ENCODE measurements at places on chromosomes 12 and 14. TPM values are rescaled to one million over a fixed set of nuclear protein-coding genes. Genes with fewer than 3 reads are reported as not detected.
A peak's percentile ranks its signal among the peaks of the same experiment; 100 is the strongest.

NEUROD4 gene
- not detected for total RNA-seq

GRCh38 chr12:21895651-21896050 is 45.6 kb downstream of the ABCC9 start:
- H3K27ac ChIP-seq = no peak overlapping the region
- H3K36me3 ChIP-seq = no peaks in the 10 kb centered on the region
- no peak for DNase-seq
- no peak overlapping the region for H3K4me3 ChIP-seq

NPFF gene
- total RNA-seq = not detected

CLEC9A gene
- not detected for total RNA-seq

NRIP2 gene
- total RNA-seq = not detected

RIPK3 gene
- total RNA-seq = 13.2 TPM

GRCh38 chr12:57896434-57897201 is 44.7 kb upstream of the ATP23 start:
- H3K27me3 ChIP-seq = peaks cover 5% of the 10 kb centered on the region
- H3K4me1 ChIP-seq = peaks cover 45% of the 10 kb centered on the region
- peak overlapping the region; percentile 52 for H3K4me3 ChIP-seq
- no peak for DNase-seq
- no peaks in the 10 kb centered on the region for H3K36me3 ChIP-seq

DNA sequence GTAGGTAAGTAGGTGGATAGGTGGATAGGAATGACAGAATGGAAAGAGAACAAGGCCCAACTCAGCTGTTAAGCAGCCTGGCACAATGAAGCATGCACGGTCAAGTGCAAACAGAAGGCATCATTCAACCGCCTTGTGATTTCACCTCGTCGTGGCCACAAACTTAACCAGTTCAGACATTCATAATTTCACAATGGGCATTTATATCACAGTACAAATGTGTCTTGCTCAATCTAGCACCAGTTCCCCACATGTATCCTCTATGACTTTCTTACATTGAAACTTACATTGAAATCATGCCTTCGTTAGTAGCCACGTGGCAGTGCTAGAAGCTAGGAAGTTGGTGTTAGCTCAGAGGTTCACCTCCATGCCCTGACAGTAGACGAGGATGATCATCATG is 207.5 kb downstream of the ETV6 start:
- H3K27ac ChIP-seq = no peak overlapping the region
- H3K4me3 ChIP-seq = no peak overlapping the region
- DNase-seq = no peak
- peaks cover 30% of the 10 kb centered on the region for H3K4me1 ChIP-seq
- H3K36me3 ChIP-seq = peaks cover 80% of the 10 kb centered on the region

- peaks cover 4% of the 10 kb centered on the region for H3K4me1 ChIP-seq
- H3K27ac ChIP-seq = no peak overlapping the region
- no peak overlapping the region for H3K4me3 ChIP-seq
- H3K27me3 ChIP-seq = peaks cover 32% of the 10 kb centered on the region
- no peaks in the 10 kb centered on the region for H3K36me3 ChIP-seq
Observed at GRCh38 chr12:2624543-2625288, 170.1 kb upstream of the FKBP4 start.

DNA sequence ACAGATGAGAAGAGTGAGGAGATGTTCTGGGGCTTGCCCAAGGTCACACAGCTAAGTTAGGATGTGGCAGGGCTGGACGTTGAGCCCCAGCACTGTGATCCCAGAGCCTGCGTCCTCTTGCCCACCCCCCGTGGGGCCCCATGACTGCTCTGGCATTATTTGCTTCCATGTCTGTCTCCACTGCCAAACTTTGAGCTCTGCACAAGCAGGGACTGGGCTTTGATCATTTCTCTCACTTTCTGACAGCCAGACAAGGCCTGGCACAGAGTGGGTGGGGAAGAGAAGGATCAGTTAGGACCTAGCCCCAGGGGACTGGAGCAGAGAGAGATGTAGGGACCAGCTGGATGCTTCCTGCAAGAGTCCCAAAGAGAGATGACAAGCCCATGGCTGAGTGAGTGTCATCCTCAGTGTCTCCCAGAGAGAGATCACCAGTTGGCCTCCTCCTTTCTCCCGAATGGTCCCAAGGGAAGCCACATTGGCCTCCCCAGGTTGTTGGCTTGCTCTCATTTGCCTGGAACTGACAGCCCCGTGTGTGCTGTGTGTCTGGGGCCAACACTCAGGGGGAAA is 126.7 kb upstream of the PWP1 start:
- DNase-seq = no peak
- no peaks in the 10 kb centered on the region for H3K4me1 ChIP-seq
- H3K27me3 ChIP-seq = no peaks in the 10 kb centered on the region
- no peak overlapping the region for H3K4me3 ChIP-seq

- no peak for DNase-seq
- no peak overlapping the region for H3K4me3 ChIP-seq
- peak overlapping the region; percentile 63 for H3K27ac ChIP-seq
Observed at GRCh38 chr12:104490850-104491249, 34.1 kb downstream of the CHST11 start.

GRCh38 chr12:58888131-58888783 is 32.0 kb downstream of the LRIG3 start:
- no peaks in the 10 kb centered on the region for H3K36me3 ChIP-seq
- no peak overlapping the region for H3K27ac ChIP-seq
- DNase-seq = no peak

NT5DC3 gene
- 12.0 TPM for total RNA-seq

- peaks cover 22% of the 10 kb centered on the region for H3K27me3 ChIP-seq
- no peak overlapping the region for H3K27ac ChIP-seq
- H3K4me3 ChIP-seq = no peak overlapping the region
- no peaks in the 10 kb centered on the region for H3K36me3 ChIP-seq
Observed at GRCh38 chr12:52327052-52327829, 6.0 kb upstream of the KRT83 start.

DNA sequence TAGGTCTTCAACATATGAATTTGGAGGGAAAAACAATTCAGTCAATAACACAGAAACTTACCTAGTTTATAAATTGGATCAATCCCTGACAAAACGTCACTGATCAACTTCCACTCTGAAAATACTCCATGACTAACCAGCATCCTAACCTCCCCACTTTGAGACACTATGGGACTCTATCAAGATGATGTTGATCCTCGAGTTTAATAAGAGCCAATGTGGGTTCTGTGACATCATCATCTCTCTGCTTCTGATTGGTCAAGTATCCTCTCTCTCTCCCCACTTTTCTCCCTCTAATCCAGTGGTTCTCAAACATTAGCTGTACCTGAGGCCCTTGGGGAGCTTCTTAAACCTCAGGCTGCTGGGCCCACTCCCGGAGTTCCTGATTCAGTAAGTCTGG is at the start of gene SMCO2:
Gene SMCO2, plus strand, starts transcription at position 301 of the 400 bp plus-strand sequence. CDS start 23,896 bp downstream, outside the sequence.
- H3K27me3 ChIP-seq = peaks cover 13% of the 10 kb centered on the region
- DNase-seq = no peak
- peaks cover 10% of the 10 kb centered on the region for H3K36me3 ChIP-seq
- H3K27ac ChIP-seq = no peak within 1 kb of the TSS
- no peak within 1 kb of the TSS for H3K4me3 ChIP-seq

- no peak overlapping the region for H3K4me3 ChIP-seq
- DNase-seq = no peak
- H3K27me3 ChIP-seq = peaks cover 13% of the 10 kb centered on the region
- no peaks in the 10 kb centered on the region for H3K4me1 ChIP-seq
- no peaks in the 10 kb centered on the region for H3K36me3 ChIP-seq
Observed at GRCh38 chr12:97306147-97306546, 156.5 kb upstream of the RMST start.

DNA sequence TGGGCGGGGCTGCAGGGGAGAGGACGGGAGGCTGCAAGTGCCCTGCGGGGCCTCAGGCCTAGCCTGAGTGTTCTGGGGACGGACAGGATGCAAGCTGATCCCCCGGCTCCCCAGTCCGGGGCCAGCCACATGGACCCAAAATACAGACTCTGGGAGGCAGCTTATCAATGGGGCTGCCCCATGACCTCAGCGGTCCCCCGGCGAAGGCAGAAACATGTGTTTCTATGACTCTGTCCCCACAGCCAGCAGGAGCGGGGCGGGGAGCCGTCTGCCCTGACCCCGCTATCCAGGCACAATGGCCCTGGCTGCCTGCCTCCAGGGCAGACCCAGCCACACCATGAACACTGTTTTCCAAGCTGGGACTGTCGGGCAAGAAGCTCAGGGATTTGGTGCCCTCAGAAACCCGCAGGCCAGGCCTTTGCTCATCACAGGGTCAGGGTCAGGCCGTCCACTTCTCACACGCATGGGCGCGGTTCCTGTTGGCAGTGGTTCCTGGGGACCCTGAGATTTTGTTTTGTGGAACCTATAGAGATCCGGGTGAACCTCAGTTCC is 75.0 kb downstream of the RFLNA start:
- no peak for DNase-seq
- no peaks in the 10 kb centered on the region for H3K27me3 ChIP-seq
- no peak overlapping the region for H3K4me3 ChIP-seq
- H3K36me3 ChIP-seq = peaks cover 3% of the 10 kb centered on the region
- no peaks in the 10 kb centered on the region for H3K4me1 ChIP-seq

GRCh38 chr14:23252006-23252405 is 14.3 kb downstream of the RNF212B start:
- no peak overlapping the region for H3K27ac ChIP-seq
- H3K4me3 ChIP-seq = no peak overlapping the region
- H3K27me3 ChIP-seq = peaks cover 30% of the 10 kb centered on the region
- DNase-seq = no peak
- no peaks in the 10 kb centered on the region for H3K4me1 ChIP-seq

GRCh38 chr14:20934148-20934762 is 21.0 kb upstream of the RNASE2 start:
- peak; percentile 14 for DNase-seq
- H3K36me3 ChIP-seq = no peaks in the 10 kb centered on the region
- no peak overlapping the region for H3K27ac ChIP-seq
- H3K4me3 ChIP-seq = no peak overlapping the region

SLC48A1 gene
- total RNA-seq = 7.4 TPM

ACOT6 gene
- not detected for total RNA-seq

- no peaks in the 10 kb centered on the region for H3K4me1 ChIP-seq
- DNase-seq = no peak
- no peak overlapping the region for H3K4me3 ChIP-seq
- H3K27ac ChIP-seq = no peak overlapping the region
- H3K36me3 ChIP-seq = no peaks in the 10 kb centered on the region
- H3K27me3 ChIP-seq = no peaks in the 10 kb centered on the region
Observed at GRCh38 chr12:16198884-16199283, 78.6 kb downstream of the SLC15A5 start.

- H3K36me3 ChIP-seq = no peaks in the 10 kb centered on the region
- H3K27ac ChIP-seq = no peak overlapping the region
Observed at GRCh38 chr14:54691525-54692283, 124.8 kb downstream of the SAMD4A start.

ZNF605 gene
- total RNA-seq = 7.3 TPM

ESRRB gene
- total RNA-seq = 0.23 TPM

DNA sequence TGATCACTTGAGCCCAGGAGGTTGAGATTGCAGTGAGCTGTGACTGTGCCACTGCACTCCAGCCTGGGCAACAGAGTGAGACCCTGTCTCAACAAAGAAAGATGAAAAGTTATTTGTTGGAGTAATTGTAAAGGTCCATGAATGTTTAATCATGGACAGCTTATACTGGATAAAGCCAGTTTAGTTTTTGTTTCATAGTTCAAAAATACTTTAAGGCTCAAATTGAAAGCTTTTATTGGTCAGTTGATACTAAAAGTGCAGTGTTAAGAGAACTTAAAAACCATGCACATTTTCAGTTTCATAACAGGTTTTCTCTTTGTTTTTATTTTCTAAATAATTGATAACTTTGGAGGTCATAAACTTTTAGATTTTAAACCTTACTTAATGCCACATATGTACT is 108.4 kb downstream of the MON2 start:
- H3K4me3 ChIP-seq = no peak overlapping the region
- peaks cover 28% of the 10 kb centered on the region for H3K36me3 ChIP-seq
- no peak for DNase-seq
- H3K27me3 ChIP-seq = no peaks in the 10 kb centered on the region
- H3K4me1 ChIP-seq = no peaks in the 10 kb centered on the region

- no peak overlapping the region for H3K27ac ChIP-seq
- H3K27me3 ChIP-seq = no peaks in the 10 kb centered on the region
Observed at GRCh38 chr12:110785240-110785639, 42.5 kb upstream of the PPP1CC start.

DNA sequence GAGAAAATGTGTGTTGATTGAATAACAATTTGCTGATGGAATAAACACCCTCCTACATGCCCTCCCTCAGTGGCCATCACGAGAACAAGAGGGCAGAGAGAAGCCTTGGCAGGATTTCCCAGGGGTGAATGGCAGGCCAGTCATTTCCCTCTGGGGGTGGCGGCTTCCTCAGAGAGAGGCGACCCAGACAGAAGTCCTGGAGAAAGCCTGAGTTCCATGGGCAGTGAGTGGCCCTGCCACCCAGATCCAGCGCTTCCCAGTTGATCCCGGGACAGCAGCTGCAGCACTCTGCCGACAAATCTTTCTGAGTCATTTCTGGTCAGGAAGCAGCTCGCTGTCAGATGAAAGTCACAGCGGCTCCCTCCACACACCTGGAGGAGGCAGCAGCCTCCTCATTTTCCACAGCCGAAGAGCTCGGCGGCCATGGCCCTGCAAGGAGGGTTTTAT is 123.0 kb downstream of the SCARB1 start:
- H3K4me1 ChIP-seq = peaks cover 21% of the 10 kb centered on the region
- H3K27ac ChIP-seq = no peak overlapping the region
- H3K4me3 ChIP-seq = no peak overlapping the region
- no peak for DNase-seq
- H3K27me3 ChIP-seq = peaks cover 13% of the 10 kb centered on the region
- H3K36me3 ChIP-seq = no peaks in the 10 kb centered on the region

GRCh38 chr12:68536885-68537485 is 73.7 kb upstream of the RAP1B start:
- DNase-seq = no peak
- H3K4me3 ChIP-seq = no peak overlapping the region
- H3K36me3 ChIP-seq = no peaks in the 10 kb centered on the region

SMOC1 gene
- not detected for total RNA-seq

- H3K4me3 ChIP-seq = no peak overlapping the region
- no peaks in the 10 kb centered on the region for H3K27me3 ChIP-seq
- H3K4me1 ChIP-seq = peaks cover 36% of the 10 kb centered on the region
- no peak overlapping the region for H3K27ac ChIP-seq
Observed at GRCh38 chr12:122107261-122107660, 28.7 kb downstream of the MLXIP start.

DNA sequence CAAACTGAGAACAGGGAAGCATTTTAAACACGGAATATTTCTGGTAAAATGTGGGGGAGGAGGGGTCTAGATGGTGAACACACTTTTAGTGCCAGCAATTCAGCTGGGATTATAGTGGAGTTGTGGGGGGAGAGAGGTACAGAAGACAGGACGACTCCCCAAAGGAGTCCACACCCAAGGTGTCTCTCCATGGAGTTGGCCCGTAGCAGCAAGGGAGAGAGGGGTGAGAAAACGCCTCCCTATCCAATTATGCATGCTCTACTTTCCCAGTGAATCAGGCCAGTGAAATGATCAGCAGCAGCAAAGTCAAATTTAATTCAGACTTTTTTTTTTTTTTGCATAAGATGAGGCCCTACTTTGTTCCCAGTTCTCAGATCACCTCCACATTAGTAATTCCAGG is 38.6 kb downstream of the BTG1 start:
- no peaks in the 10 kb centered on the region for H3K27me3 ChIP-seq
- H3K4me1 ChIP-seq = peaks cover 46% of the 10 kb centered on the region
